ENCODE measurements at places on chromosomes 2 and 18.

DNA sequence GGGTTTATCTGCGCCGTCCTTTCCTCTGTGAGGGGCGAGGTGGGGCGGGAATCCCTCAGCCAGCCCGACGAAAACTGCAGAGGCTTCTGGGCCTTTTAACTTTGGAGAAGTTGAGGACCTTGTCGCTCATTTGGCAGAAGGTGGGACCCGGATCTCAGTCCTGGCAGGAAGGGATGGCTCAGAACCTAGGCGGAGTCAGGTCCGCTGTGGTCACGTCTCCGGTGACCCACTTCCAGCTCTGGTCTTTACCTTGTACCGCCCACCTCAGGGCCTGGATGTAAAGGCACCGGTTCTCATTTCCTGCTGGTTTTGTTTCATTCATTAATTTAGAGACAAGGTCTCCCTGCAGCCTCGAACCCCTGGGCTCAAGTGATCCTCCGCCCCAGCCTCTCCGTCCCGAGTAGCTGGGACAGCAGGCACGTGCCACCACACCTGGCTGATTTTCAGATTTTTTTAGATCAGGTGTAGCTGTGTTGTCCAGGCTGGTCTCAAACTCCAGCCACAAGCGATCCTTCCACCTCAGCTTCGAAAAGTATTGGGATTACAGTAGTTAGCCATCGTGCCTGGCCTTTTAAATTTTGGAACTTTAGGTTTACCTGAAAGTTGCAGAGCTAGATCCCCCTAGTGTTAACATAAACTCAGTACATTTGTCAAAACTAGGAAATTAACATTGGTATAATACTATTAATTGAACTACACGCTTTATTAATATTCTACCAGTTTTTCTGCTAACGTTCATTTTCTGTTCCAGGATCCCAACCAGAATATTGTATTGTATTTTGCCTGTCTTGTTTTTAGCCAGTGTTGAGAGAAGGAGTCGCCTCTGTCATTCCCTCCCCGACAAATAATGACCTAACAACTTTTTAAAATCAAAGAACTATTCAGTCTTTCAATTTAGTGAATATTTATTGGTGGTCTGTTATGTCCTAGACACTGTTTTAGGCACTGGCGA lies 852 bp downstream of the POLI start:
- peak; percentile 72 for ATAC-seq

DNA sequence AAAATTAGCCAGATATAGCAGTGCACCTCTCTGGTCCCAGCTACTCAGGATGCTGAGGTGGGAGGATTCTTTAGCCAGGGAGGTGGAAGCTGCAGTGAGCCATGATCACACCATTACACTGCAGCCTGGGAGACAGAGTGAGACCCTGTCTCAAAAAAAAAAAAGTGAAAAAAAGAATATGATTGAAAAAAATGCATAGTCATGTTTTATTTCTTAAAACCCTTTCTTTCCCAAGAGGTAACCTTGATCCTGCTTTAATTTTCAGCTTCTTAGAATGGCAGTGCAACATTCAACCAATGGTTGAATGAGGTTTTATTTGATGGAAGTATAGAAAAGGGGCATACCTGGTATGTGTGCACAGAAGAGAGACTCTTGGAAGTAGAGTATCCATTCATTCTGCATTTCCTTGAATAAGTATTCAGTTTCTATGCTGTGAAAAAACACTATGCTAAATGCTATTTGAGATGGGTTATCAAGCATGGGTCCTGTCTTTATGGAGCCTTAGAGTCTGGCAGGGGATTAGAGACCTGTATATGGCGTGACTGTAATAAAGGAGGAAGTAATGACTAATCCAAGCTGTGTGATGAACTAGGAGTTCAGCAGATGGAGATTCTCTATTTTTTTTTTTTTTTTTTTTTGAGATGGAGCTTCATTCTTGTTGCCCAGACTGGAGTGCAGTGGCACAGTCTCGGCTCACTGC lies 146.3 kb downstream of the WDSUB1 start:
- peak; percentile 82 for ATAC-seq

DNA sequence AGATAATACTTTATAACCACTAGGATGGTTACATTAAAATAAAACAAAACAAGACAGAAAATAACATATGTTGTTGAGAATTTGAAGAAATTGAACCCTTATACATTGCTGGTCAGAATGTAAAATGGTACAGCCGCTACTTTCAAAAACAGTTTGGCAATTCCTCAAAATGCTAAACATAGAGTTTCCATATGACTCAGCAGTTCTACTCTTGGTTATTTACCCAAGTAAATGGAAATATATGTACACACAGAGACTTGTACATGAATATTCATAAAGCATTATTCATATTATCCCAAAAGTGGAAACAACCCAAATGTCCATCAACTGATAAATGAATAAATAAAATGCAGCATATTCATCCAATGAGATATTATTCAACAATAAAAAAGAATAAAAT lies 92.5 kb upstream of the LRATD1 start:
- ATAC-seq = no peak

DNA sequence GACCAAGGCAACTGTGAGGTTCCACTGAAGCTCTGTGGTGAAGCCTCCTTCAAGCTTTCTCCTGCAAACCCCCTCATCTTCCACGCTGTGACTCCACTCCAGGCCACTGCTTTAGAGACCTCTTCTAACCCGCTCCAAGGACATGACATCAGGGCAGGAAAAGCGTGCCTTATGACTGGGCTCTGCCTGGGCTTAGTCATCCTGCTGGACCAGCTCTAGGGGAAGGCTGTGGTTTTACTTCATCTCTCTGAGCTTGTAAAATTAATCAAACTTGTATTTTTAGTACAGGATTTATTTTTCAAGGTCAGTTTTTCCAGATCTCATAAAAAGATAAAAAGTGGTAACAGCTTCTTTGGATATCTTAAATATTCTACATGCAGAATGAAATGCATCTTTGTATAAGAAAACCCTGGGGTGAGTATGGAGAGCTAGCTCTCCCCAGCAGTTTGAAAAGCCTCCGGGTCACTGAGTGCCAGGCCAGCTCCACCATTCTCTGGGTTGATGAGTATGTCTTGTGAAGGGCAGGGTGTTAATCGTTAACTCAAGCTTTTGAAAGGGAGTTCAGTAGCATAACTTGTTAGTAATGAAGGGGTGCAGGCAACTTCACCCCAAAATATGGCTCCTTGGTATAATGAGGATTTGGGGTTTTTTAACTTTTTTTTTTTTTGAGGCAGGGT lies 33.1 kb upstream of the YPEL5 start:
- peak; percentile 74 for ATAC-seq

DNA sequence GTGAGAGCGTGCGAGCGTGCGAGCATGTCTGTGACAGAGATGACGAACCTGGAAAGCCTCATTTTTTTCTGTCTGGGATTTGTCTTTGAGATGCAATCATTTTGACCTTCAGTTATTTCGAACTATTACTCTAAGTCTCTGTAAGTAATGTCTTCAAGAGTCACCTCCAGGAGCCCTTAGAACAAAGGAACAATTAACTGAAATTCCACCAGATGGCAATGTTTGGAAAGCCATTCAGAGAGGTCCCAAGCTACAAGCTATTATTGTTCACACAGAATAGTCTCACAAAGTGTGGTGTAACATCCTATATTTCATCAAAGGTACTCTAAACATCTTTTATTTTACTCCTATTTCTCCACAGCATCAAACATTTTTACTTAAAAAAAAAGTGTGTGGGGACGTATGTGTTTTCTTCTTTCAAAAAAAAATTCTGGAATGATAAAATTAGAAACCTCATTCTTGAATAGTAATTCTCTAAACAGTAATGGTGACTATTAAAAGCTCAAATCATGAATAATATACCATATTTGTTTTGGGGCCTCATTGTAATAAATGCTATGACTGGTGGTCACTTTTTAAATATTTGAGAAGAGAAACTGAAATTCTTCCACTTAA lies 35.1 kb upstream of the MAPRE2 start:
- ATAC-seq = peak; percentile 57

GRCh38 chr2:226971084-226971483 lies 135.2 kb downstream of the RHBDD1 start:
- peak; percentile 11 for ATAC-seq

- no peak for ATAC-seq
These were observed 62.5 kb downstream of the RRM2 start for GRCh38 chr2:10185046-10185445.

DNA sequence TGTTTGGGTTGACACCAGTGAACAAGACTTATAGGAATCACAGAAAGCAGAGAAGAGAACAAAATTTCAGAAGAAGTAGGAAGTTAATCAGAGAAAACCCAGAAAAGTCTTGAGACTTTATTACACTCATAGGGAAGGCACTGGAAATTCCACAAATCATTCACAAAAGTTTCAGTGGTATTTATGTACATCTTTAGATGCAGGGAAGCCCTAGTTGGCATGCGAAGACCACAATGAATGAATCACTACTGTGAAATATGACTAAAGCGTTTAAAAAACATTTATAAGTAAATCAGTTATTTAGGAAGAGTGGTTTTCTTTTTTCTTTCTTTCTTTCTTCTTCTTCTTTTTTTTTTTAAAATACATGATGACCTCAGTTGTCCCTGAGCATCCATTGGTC lies 105.1 kb downstream of the NUP35 start:
- ATAC-seq = no peak

DNA sequence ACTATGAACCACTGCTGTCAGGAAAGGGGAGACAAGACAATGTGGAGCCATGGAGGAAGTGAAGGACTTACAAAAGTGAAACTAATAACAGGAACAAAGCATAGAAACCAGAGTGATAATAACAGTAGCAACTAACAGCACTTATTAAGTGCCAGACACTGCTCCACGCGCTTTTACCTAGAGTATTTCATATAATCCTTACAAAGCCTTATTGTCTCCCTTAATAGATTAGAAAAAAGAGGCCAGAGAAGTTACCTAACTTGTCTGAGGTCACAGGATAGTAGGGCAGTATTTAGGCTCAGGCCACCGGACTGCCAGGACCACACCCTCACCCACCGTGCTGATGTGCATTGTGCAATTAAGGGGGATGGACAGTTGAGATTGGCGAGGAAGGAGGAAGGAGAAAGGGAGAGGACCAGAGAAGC lies 98.6 kb upstream of the NFU1 start:
- ATAC-seq = no peak
